ENCODE measurements at places on chromosomes 6 and 20.

DNA sequence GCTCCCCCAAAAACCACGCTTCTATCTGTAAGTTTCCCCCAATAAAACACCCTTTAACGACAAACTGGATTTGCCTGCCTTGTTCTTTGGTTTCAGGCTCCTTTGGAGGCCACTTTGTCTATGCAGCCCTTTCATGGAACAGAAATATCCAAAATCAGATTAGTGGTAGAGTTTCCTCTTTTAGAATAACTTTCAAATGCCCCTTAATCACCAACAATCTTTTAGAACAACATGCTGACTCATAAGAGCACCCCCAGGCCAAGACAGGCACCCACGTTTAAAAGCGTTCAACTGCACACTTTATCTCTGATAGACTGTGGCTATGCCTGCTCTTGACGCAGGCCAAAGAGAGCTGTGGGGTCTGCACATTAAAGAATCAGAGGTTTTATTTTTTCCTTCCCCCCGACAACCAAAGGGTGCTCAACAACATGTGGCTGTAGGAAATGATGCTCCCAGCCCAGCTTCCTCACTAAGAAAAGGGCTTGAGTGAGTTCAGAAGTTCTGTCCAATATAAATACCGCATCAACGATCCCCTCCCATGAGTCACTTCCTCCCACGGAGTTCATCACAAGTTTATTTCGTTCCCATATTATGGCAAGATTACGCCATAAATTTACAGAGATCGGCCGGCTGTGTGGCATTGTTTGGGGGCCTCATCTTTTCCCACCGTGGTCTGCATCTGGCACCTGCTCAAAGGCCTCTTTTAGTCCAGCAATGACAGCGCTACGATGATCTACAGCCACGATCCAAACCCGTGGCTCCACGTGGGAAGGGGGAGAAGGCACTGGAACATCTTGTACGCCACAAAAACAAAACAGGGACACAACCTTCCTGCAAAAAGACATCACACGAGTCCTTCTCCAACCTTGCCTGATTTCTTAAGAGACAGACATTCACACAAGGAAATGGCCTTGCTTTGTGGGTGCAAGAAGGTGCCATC is 88.8 kb upstream of the NFATC2 start:
- peak; percentile 80 for DNase-seq

DNA sequence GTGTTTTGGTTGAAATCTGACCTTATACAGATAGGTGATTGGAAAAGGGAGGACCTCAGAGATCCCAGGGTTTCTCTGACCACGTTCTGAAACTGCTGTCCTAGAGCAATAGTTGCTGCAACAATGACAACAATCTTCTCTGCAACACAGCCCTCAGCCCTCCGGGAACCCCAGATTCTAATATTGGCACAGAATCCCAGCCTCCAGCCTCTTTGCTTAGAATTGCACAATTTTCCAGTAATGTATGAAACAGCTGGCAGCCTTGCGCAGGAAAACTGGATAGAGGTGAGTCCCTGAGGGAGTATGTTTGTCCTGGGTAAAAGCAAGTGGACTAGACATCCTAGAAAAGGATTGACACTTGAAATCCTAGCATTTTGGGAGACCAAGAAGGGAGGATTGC is 30.4 kb upstream of the PNRC1 start:
- DNase-seq, result no peak

DNA sequence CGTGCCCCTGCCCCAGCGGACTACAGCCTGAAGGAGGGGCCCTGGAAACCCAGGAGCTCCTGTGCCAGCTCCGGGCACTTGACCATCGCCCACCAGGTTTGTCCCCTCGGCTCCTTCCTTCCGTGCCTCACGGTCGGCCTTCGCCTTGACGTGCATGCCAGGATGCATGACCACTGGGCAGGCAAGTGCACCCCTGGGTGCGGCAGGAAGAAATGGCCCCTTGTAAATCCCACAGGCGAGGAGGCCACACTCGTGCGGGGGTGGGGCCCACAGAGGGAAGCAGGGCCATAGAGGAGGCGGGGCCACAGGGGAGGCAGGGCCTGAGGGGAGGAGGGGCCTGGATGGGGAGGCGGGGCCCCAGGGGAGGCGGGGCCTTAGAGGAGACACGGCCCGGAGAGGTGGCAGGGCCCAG is 81.7 kb downstream of the YTHDF1 start:
- DNase-seq, result no peak

- DNase-seq, result no peak
Measured at GRCh38 chr6:1129131-1129530, 182.8 kb upstream of the FOXQ1 start.
